ENCODE measurements at places on chromosomes 4 and X. TPM values are rescaled to one million over a fixed set of nuclear protein-coding genes. Genes with fewer than 3 reads are reported as not detected.
A peak's percentile ranks its signal among the peaks of the same experiment; 100 is the strongest.

- no peak overlapping the region for H3K4me3 ChIP-seq
- H3K4me1 ChIP-seq = no peaks in the 10 kb centered on the region
- no peaks in the 10 kb centered on the region for H3K36me3 ChIP-seq
- no peak overlapping the region for H3K27ac ChIP-seq
Measured at GRCh38 chr4:1625600-1626138, 58.4 kb downstream of the FAM53A start.

DNA sequence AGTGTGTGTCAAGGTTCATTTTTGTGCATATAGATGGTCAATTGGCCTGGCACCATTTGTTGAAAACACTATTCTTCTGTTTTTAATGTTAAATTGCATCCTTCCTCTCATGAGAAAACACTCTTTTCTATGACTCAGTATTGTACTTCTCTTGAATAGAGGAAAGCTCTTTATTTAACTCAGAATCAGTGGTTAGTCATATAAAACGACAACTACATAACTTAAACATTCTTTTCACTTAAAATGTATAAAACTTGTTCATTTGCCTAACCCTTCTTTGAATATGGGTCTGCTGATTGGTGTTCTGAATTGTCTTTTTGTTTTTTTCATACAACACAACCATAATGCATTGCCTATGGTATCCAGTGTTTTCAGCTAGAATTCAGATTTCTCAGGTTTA is 17.2 kb upstream of the MRPL1 start:
- peak overlapping the region; percentile 99 for H3K27ac ChIP-seq
- no peak for DNase-seq
- peaks cover 2% of the 10 kb centered on the region for H3K36me3 ChIP-seq
- peaks cover 44% of the 10 kb centered on the region for H3K4me1 ChIP-seq
- no peaks in the 10 kb centered on the region for H3K27me3 ChIP-seq
- peak overlapping the region; percentile 69 for H3K4me3 ChIP-seq

BTK gene
- total RNA-seq = 1.7 TPM

DNA sequence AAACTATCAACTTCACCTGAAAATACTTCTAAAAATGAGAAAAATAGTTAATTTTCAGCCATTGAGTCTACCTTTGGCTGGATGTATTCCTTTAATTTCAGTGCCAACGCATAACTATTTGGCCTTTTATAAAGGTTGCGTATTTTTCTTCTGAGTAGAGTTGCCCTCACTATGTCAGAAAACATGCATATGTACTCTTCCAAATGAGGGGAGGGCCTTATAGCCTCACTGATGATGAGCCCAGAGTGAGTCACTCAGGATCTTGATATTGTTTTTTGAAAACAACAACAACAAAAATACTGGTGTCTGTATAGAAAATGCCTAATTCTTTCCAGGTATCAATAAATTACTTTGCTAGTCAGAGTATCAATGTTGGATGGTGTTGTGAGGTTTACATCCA is 349.3 kb downstream of the FBXO8 start:
- H3K36me3 ChIP-seq = no peaks in the 10 kb centered on the region
- DNase-seq = no peak
- no peak overlapping the region for H3K27ac ChIP-seq
- no peak overlapping the region for H3K4me3 ChIP-seq

COX7B2 gene
- not detected for total RNA-seq

DNA sequence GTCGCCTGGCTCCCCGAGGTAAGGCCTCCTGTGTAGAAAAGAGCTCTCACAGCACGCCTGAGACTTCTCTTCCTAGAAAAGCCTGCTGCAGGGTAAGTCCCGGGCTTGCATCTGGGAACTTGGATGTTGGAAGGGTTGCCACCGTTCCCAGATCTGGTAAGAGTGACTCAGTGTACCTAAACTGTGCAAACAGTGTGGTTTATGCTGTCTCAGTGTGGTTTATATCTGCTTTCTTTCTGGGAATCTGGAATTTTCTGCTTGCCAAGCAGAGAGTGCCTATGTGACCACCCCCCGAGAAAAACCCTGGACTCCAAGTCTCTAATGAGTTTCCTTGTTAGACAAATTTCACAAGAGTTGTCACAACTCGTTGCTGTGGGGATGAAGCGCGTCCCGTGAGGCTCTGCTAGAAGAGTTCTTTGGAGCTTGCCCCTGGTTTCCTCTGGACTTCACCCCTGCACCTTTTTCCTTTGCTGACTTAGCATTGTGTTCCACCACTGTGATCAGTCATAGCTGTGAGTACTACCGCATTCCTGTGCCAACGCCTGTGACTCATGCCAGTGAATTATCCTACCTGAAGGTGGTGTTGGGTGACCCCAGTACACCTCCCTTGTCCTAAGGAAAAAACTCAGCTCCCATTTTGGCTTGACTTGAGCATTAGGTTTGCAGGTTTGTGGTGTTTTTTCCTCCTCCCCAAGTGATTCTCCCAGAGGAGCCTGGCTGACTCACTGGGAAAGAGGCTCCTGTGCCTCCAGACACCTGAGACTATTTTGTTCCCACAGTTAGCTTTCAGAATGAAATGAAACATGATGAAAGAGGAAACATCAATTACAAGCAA is 14.5 kb downstream of the SLC2A9 start:
- peaks cover 1% of the 10 kb centered on the region for H3K36me3 ChIP-seq
- no peak overlapping the region for H3K27ac ChIP-seq
- peak; percentile 26 for DNase-seq
- peak overlapping the region; percentile 43 for H3K4me3 ChIP-seq
- H3K27me3 ChIP-seq = no peaks in the 10 kb centered on the region

FGF2 gene
- 4.8 TPM for total RNA-seq

CRMP1 gene
- not detected for total RNA-seq

TSPAN5 gene
- 19.6 TPM for total RNA-seq

ARMCX6 gene
- total RNA-seq = 75.8 TPM

SH3D19 gene
- 0.74 TPM for total RNA-seq

GRCh38 chr4:138446456-138446855 is 204.3 kb upstream of the SLC7A11 start:
- no peak overlapping the region for H3K4me3 ChIP-seq
- H3K4me1 ChIP-seq = no peaks in the 10 kb centered on the region
- H3K27ac ChIP-seq = no peak overlapping the region
- H3K36me3 ChIP-seq = no peaks in the 10 kb centered on the region
- H3K27me3 ChIP-seq = no peaks in the 10 kb centered on the region

DNA sequence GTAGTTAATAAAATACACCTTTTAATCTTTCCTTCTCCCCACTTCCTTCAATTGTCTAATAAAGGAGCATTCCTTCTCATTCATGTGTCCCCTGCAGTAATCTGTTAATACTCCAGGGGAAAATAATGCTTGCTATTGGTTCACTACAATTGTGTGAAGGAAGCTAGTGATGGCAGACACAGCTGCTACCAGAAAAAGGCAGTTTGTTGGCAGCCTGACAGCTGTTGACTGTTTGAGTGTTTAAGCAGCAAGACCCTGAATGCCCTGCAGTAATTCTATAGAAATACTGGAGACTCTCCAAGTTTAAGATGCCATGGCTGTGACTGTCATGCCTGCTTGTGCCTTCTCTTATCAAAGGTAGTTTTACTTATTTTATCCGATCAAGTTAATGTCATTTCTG is 359.5 kb downstream of the C4orf33 start:
- no peaks in the 10 kb centered on the region for H3K4me1 ChIP-seq
- DNase-seq = no peak
- H3K36me3 ChIP-seq = no peaks in the 10 kb centered on the region
- no peak overlapping the region for H3K27ac ChIP-seq

NIPAL1 gene
- total RNA-seq = 1.7 TPM

GRCh38 chrX:41145920-41146608 is 60.8 kb downstream of the USP9X start:
- H3K27me3 ChIP-seq = no peaks in the 10 kb centered on the region
- H3K27ac ChIP-seq = peak overlapping the region; percentile 19
- no peak for DNase-seq
- H3K36me3 ChIP-seq = no peaks in the 10 kb centered on the region

Data from activated T-cell treated with anti-CD3 and anti-CD28 coated beads, Interleukin-2, amount 50 U/mL, for 72 hours (primary cell).